ENCODE measurements at places on chromosomes 1 and 21.

- no peak for DNase-seq
- no peaks in the 10 kb centered on the region for H3K4me1 ChIP-seq
- H3K4me3 ChIP-seq = no peak overlapping the region
- H3K27me3 ChIP-seq = peaks cover 67% of the 10 kb centered on the region
- H3K36me3 ChIP-seq = no peaks in the 10 kb centered on the region
Observed at GRCh38 chr1:20538760-20539551, 13.4 kb upstream of the FAM43B start.

GRCh38 chr1:172778456-172779455, 119.9 kb downstream of the FASLG start:
- no peaks in the 10 kb centered on the region for H3K36me3 ChIP-seq
- peaks cover 3% of the 10 kb centered on the region for H3K27me3 ChIP-seq
- H3K4me3 ChIP-seq = no peak overlapping the region

DNA sequence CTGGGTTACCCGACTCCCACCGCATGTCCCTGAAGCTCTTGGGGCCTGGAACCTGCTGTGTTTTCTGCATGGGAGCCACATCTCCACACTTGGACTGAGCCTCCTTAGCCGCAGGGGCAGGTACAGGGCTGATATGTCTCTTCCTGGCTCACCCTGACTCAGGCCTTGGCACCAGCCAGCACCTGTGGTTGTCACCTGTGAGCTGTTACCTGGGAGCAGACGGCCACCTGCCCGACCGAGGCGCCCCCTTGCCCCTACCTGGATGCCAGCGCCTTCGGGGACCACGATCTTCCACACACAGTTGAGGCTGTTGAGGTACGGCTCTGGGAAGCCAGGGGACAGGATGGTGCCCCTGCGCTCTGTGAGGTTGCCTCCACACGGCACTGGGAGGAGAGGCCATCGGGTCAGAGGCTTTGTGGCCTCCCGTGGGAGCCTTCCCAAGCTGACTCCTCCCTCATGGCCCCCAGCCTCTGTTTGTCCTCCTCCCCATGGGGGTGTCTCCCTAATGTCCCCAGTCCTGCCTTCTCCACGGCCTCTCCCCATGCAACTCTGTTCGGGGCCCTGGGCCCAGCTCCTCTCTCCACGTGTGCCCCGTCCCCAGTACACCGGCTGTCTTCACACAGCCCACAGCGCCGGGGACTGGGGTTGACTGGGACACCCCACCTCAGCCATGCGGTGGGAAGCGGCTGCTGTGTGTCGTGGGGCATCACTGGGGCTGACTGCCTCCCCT, 152.0 kb downstream of the ZSCAN20 start:
- H3K4me1 ChIP-seq = no peaks in the 10 kb centered on the region
- DNase-seq = no peak
- H3K4me3 ChIP-seq = no peak overlapping the region
- H3K36me3 ChIP-seq = no peaks in the 10 kb centered on the region

DNA sequence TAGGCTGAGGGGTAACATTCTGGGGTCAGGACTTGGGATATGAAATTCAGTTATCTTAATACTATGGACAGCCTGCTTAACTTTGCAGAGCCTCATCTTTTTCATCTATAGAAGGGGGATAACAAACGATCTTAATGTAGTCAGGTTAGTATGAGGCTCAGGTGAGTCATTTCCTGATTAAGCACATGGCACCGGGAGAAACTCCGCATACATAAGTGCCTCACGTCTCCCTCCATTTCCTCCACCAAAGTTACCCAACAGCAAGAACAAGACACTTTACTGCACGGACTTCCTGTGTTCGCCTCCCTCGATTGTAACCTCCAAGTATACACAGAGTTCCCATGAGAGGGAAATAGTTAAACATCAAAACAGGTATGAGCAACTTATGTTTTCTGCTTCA, 112.7 kb upstream of the COA6 start:
- DNase-seq = no peak
- H3K27ac ChIP-seq = peak overlapping the region; percentile 3
- peaks cover 35% of the 10 kb centered on the region for H3K27me3 ChIP-seq
- no peaks in the 10 kb centered on the region for H3K36me3 ChIP-seq
- peaks cover 13% of the 10 kb centered on the region for H3K4me1 ChIP-seq

DNA sequence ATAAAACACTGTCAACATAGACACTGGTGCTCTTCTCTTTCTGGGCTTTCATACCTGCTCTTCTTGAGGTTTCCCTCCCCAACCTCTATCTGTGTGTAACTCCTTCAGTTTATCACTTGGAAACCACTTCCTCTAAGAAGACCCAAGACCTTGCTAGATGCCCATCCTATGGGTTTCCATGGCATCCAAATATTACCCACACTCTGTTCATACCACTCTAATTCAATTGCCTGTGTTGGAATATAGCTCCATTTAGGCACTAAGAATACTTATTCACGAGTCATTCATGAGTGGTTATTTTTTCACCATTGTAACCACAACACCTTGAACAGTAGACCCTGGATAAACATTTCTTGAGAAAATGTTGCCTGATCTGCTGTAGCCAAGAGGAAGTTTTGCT, 231.1 kb upstream of the SGIP1 start:
- no peak for DNase-seq
- peaks cover 47% of the 10 kb centered on the region for H3K4me1 ChIP-seq
- H3K27ac ChIP-seq = no peak overlapping the region
- no peaks in the 10 kb centered on the region for H3K36me3 ChIP-seq
- H3K27me3 ChIP-seq = no peaks in the 10 kb centered on the region
- H3K4me3 ChIP-seq = no peak overlapping the region

All from activated T-cell treated with anti-CD3 and anti-CD28 coated beads, Interleukin-2, amount 50 U/mL, for 24 hours (primary cell).